ENCODE measurements at places on chromosomes 1 and 21.

DNA sequence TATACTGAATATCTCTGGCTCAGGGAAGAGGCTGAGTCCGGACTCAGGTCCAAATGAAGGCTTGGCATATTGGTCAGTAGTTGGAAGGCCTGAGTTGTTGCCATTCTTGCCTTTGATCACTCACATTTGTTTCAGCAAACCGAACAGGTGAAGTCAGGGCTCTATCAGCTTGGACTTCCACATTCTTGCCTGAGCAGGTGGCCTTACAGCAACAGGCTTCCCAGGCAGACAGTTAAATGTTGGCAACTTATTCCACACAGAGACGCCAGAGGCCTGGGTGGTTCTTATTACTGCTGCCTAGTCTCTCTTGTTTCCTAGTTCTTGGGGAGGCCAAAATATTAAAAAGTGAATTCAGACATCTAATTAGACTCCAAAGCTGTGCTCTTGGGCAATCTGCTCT is 36.6 kb downstream of the XCL2 start:
- no peak for DNase-seq

- DNase-seq = no peak
These were observed 50.3 kb downstream of the NUP210L start for GRCh38 chr1:154104433-154105082.

DNA sequence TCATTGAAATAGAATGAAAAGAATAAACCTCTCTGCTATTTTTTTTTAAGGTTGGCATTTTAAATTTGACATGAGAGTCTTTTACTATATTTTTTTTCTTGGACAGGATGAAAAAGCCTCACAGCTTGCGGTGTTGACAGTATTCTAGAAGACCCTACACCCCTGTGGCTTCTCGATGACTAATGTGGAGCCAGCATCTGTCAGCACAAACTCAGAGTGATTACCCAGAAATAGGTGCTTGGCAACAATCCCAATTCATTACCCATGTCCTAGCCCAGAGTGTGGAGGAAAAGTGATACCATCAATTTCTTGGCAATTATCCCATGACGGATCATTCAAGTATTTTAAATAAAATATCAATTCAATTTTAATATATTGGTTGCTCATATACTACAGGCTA is 186.8 kb upstream of the MAP1LC3C start:
- DNase-seq = no peak

- DNase-seq = no peak
These were observed 37.1 kb upstream of the CR2 start for GRCh38 chr1:207417076-207417475.

DNA sequence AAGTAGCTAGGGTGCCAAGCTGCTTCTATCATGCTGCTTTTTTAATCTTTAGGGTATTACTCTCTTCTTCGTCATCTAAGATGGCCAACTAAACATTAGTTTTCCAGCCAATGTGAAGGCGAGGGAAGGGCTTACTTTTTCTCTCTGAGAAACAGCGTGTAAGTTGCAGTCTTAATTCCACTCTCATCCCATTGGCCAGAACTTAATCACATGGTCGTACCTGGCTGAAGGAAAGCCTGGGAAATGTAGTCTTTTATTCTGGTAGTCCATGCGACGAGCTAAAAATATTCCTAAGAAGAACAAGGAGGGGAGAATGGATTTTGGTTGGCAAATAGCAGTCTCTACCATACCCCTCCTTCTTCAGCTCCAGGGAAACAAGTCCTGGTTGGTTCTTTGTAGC is 21.5 kb downstream of the DNAJC6 start:
- no peak for DNase-seq

GRCh38 chr1:169680377-169681019 is 30.9 kb downstream of the SELL start:
- DNase-seq = peak; percentile 47

- DNase-seq = no peak
These were observed 60.8 kb upstream of the RALGPS2 start for GRCh38 chr1:178664278-178664677.

DNA sequence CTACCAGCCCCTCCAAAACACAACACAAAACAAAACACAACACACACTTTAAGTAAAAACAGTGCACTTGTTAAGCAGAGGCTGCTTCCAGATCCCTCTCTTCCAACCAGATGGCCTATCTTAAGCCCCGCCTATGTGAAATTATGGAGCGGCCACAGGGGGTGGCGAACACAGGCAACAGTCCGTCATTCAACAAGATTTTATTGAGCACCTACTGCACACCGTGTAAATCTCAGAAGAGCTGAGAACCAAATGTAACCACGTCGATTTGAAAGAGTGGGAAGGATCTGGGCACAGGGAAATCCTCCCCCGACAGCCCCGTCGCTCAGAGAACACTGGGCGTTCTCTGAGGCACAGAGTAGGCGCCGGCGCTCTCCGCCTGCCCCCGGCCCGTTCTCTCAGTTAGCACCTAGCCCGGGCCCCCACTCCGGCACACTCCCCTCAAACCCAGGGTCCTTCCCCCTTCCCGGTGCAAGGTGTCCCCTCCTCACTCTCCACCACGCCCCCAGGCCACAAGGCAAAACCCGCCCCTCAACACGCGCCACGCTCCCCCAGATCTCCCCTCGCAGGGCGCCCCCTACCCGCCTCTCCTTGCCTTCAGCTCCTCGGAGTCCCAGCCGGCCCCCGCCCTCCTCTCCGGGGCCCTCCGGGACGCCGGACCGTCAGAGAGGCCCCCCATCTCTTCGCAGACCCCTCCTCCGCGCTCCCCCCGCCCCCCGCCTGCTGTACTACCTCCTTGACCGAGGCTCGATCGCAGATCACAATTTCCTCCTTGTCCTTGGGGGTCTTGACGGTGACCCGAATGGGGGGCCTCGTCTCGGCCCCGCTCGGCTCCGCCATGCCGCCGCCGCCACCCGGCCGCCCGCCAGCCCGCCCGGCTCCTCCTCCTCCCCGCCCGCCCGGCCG is 483 bp downstream of the UBQLN4 start:
- DNase-seq = peak; percentile 61

DNA sequence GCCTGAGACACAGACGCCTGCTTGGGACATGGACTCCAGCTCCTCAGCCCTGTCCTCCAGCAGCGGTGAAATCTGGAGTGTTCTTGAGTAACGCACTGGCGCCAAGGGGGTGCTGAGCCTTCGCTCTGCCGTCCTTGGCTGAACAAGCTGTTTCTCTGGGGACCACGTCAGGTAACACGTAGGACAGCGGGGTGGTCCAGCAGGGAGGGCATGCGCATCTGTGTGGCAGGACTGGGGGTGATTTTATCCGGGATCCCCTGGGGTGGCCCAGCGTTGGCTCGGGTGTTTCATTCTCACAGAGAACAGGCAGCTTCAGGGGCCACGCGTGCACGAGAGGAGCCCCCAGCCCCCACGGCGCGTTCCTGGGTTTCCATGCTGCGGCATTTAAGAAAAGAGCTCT is 61.2 kb downstream of the AGPAT3 start:
- DNase-seq = no peak

- DNase-seq = no peak
These were observed 939 bp upstream of the CCN1 start for GRCh38 chr1:85579622-85580021.

- DNase-seq = no peak
These were observed 478 bp downstream of the RIT1 start for GRCh38 chr1:155910621-155911121.

- no peak for DNase-seq
These were observed 26.3 kb downstream of the ATP2B4 start for GRCh38 chr1:203652724-203653461.

- DNase-seq = no peak
These were observed 2.1 kb downstream of the GNG12 start for GRCh38 chr1:67830928-67831830.

GRCh38 chr1:230191855-230192254 is 124.8 kb downstream of the GALNT2 start:
- DNase-seq = no peak

DNA sequence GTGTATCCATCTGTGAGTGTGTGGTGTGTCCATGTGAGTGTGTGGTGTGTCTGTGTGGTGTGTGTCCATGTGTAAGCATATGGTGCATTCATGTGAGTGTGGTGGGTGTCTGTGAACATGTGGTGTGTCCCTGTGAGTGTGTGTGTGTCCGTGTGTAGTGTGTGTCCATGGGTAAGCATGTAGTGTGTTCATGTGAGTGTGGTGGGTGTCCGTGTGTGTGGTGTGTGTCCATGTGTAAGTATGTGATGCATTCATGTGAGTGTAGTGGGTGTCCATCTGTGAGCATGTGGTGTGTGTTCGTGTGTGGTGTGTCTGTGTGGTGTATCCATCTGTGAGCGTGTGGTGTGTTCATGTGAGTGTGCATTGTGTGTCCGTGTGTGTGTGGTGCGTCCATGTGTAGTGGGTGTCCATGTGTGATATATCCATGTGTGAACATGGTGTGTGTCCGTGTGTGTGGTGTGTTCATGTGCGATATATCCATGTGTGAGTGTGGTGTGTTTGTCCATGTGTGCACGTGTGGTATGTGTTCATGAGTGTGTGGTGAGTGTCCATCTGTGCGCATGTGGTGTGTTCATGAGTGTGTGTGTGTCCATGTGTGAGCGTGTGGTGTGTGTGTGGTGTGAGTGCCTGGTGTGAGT is 12.3 kb downstream of the SLC19A1 start:
- no peak for DNase-seq

GRCh38 chr1:45454464-45454863 is 36.5 kb downstream of the TESK2 start:
- no peak for DNase-seq

DNA sequence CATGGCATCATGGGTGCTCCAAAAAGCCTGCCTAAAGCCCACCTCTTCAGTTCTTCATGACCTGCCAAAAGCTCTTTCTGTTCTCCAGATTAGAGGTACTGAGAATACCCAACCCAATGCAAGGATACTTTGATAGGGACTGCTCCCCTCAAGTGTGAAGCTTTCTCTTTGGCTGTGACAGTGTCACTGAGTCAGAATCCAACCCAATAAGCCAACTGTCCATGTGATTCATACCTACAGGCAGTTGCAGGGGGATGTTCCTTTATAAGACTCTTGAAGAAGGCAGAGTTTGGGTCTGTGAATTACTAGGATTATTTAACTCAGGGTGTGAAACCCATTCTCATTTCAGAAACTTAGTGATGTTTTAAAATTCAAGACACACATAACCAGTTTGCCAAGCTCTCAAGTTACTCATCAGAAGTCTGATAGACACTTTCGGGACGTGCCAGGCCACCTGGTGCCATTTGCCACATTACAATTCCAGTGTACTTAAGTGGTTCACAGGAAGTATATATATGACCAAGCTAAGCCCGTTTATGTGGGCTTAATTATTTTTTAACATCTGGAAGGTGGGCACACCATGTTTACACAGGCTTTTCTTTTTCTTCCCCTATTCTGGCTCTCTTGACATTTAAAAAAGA is 265.8 kb downstream of the NFIA start:
- no peak for DNase-seq

- DNase-seq = no peak
These were observed 15.3 kb downstream of the UCK2 start for GRCh38 chr1:165842671-165843129.

GRCh38 chr1:33231166-33231565 is 25.1 kb upstream of the ZNF362 start:
- no peak for DNase-seq

GRCh38 chr21:45974073-45975019 is 7.2 kb upstream of the COL6A1 start:
- DNase-seq = no peak

GRCh38 chr1:226650236-226650841 is 88.7 kb downstream of the ITPKB start:
- no peak for DNase-seq

GRCh38 chr1:184176058-184176457 is 124.5 kb downstream of the TSEN15 start:
- DNase-seq = no peak

GRCh38 chr1:244869364-244869827 is 5.1 kb upstream of the HNRNPU start:
- no peak for DNase-seq

DNA sequence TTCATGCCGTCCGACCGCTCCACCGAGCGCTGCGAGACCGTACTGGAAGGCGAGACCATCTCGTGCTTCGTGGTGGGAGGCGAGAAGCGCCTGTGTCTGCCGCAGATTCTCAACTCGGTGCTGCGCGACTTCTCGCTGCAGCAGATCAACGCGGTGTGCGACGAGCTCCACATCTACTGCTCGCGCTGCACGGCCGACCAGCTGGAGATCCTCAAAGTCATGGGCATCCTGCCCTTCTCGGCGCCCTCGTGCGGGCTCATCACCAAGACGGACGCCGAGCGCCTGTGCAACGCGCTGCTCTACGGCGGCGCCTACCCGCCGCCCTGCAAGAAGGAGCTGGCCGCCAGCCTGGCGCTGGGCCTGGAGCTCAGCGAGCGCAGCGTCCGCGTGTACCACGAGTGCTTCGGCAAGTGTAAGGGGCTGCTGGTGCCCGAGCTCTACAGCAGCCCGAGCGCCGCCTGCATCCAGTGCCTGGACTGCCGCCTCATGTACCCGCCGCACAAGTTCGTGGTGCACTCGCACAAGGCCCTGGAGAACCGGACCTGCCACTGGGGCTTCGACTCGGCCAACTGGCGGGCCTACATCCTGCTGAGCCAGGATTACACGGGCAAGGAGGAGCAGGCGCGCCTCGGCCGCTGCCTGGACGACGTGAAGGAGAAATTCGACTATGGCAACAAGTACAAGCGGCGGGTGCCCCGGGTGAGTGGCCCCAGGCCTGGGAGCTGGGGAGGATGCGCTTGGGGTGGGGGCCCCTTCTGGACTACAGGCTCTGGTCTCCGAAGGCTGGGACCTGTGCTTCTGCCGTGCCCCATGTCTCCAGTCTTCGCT is 1.1 kb downstream of the SKI start:
- no peak for DNase-seq

DNA sequence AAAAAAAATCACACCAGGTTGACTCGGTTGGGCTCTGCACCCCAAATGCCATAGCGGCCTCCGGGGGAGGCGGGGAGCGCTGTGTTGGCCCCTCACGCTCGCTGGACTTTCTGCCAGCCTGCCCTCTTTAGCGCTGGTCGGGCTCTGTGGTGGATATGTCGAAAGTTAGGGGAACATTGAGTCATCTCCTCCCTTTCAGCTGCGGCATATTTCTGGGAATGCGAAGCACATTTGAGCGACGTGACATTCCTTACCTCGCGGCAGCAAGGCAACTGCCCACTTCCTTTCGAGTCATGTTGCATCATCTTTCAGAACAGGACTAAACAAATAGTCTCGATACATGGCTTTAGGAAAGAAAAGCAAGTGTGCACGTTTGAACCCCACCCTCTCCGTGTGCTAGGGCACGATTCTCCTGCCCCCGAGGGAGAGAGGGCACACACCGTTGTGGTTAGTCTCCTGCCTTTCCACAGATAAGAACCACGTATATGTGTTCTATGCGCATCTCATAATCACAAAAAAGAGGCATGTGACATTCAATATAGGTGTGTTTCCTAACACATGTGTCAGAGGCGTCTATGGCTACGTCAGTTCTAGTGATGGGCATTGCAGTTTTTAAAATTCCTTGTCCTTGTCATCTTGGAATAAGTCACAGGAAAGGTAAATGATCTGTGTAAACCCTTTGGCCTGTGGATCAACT is 105.9 kb upstream of the SLC45A1 start:
- DNase-seq = no peak

All from stimulated activated CD4-positive, alpha-beta T cell treated with anti-CD3 and anti-CD28 coated beads, Interleukin-1b, Interleukin-23, amount 100 ng/mL, for 4 hours (primary cell).